ENCODE measurements at places on chromosomes 5 and 9.

GRCh38 chr5:78509884-78510769, 138.4 kb downstream of the LHFPL2 start:
- DNase-seq, result peak; percentile 28

DNA sequence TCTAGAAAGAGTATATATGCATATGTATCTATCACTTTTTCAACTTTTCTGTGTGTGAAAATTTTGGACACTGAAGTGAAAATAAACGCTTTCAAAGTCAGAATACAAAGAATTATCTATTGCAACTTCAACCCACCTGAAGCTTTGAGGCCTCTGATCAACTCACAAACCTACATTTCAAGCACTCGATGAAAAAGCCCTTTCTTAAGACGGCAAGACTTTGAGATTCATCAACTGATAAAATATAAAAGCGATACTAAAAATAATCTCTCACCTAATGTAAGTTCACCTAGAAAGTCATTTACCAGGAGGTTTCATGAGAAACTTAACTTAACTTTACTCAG, 1.2 kb downstream of the GOLPH3 start:
- DNase-seq, result no peak

DNA sequence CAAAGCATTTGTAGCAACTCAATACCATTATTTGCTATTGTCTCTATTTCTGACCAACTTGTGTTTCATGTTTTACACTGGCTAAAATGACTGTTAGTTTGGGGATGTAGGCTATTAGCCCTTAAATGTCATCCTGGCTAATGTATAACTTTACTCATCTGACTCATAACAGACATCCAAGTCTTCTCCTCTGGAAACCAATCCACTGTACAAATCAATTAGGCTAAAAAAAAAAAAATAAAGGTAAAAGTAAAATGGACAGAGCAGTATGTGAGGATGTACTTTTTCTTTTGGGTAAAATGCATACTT, 20.6 kb downstream of the MEGF9 start:
- DNase-seq, result no peak

GRCh38 chr5:83973925-83974815, 253.5 kb upstream of the HAPLN1 start:
- DNase-seq, result no peak

DNA sequence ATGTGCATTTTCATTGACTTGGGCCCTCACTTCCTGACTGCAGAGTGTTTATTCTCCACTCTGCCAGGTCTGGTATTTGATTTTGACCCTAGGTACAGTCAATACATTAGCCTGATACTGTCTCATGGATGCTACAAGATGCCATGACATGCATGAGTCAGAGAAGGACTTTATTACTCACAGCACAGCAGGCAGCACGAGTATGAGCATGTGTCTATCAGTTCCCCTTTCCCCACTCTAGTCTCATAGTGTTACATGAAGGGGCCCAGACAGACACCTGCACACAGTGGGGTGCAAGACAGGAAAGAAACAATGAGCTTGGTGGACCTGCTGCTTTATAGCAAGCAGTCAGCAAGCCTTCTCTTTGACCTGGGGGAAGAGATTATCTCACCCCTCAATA, 19.6 kb downstream of the ITGA2 start:
- no peak for DNase-seq

DNA sequence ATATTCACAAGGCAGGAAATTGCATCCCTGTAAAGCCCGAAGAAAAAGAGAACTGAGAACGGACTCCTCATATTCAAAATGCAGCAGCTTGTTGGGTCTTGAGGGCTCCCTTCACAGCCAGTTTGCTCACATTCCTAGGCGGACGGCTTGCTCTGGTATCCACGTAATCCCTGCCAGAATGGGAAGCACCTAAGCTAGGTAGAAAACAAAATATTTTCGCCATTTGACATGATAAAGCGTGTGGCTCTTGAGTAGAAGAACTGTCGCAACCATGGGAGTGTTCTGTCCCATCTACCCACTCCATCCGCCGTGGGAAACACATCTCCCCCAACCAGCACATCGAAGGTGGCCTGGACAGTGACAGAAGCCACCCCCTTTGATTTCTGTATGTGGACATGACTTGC, 183.1 kb downstream of the GAS1 start:
- DNase-seq, result no peak

DNA sequence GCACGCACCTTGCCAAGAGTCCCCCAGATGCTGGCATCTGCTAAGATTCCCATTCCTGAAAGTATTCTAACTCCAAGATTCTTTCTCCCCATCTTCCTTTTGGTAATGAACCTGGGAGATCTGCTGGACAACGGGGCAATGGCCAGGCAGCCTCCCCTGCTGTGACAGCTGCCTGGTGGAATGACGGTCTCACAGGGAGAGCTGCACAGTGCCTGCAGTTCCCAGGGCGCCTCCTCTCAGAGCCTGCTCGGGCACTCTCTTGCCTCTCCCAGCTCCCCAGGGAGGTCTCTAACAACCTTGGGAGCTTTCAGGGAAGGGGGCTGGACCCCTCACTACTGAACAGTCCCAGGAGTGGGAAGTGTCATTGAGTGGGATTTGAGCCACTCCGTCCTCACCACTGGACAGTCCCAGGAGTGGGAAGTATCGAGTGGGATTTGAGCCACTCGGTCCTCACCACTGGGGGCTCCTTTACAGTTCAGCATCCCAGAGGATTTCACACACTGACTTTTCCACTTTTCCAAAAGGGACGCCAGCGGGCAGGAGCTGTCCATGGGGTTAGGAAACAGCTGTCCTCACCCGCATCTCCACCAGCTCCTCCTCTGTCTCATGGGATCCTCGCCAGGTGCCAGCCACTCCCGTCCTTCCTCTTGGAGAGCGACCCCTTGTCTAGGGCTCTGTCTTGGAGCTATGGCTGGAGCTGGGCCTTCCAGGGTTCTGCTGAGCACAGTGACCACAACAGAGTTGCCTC, 65.7 kb downstream of the ADAMTS2 start:
- no peak for DNase-seq

GRCh38 chr9:136807281-136808074, at the start of gene RABL6:
TSS of gene RABL6 (plus strand) at chr9:136807948. CDS start at chr9:136808197, 249 bp downstream.
- no peak for DNase-seq

GRCh38 chr9:89359751-89360261, 41.5 kb downstream of the SECISBP2 start:
- no peak for DNase-seq

GRCh38 chr9:106682420-106682819, 180.5 kb upstream of the ZNF462 start:
- no peak for DNase-seq

DNA sequence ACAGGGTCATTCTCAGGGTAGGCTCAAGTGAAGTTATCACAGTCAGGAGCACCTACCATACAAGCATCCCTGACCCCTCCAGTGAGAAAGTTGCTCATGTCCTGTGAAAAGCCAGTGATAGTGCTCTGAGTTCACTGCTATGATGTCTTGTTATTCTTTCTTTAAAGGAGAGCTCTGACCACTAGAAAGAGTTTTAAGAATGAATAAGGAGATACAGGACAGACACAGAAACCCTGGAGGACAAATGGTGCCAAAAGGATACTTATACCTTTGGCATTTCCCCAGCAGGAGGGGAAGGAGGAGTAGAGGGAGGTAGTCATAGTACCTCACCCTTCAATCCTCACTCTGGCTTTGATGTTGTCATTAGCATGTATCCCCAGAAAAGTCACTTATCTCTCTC, 84.0 kb upstream of the AGXT2 start:
- DNase-seq, result no peak

GRCh38 chr9:34896112-34896511, 62.0 kb upstream of the PHF24 start:
- DNase-seq, result no peak

- no peak for DNase-seq
Measured at GRCh38 chr5:150625831-150626746, 14.4 kb upstream of the SYNPO start.

GRCh38 chr5:127492854-127493738, 24.3 kb upstream of the PRRC1 start:
- no peak for DNase-seq

GRCh38 chr5:171355302-171355724, 32.3 kb upstream of the NPM1 start:
- no peak for DNase-seq

- DNase-seq, result no peak
Measured at GRCh38 chr5:35195472-35195852, 34.8 kb downstream of the PRLR start.

DNA sequence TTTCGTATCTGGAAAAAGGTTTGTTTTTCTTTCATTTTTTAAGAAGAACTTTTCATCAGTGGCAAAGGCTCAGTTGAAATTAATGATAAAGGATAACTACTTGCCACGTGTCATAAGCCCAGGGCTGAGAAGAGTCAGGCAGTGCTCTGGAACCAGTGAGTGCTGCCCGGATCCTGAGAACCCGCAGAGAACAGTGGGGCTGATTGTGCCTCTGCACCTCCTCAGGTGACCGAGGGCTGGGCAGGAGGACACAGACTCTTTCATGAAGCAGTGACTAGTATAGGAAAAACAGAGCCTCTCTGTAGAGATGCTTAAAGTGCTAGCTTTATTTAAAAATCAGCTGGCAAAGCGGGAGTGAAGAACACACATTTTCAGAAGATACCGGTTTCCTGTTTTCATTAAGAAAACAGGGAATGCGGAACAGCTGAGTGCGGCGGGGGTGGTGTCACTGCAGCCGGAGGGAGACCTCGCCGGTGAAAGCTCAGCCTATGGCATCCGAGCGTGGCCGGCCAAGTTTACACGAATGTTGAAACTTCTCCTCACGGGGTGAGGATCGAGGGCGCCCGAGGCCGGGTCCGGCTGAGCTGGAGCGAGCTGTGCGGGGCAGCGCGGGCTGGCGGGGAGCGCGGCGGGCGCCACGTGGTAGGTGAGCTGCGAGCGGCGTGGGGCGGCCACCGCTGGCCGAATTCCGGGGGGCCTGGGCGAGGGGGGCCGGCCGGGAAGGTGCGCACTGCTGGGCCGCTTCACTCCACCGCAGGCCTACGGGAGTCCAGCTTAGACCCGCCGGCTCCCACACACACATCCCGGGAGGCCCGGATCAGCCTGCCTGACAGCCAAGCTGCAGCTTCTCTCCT, 134.7 kb upstream of the DMRT1 start:
- DNase-seq, result peak; percentile 46

- no peak for DNase-seq
Measured at GRCh38 chr5:163373436-163374084, 63.8 kb upstream of the CCNG1 start.

DNA sequence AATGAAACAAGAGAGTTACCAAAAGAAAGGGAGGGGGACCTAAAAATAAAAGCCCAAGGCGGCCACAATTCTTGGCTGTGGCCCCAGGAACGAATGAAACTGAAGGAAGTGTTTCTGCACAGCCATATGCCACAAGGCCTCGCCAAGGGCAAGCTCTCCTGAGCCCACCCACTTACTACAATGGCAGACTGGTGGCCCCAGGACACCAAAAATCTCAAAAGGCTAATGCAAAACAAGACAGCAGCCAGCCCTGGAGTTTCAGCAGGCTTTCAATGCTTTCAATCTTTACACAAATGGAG, 4.0 kb downstream of the CAMSAP1 start:
- DNase-seq, result no peak

- DNase-seq, result no peak
Measured at GRCh38 chr5:154197801-154198491, 7.4 kb downstream of the GALNT10 start.

DNA sequence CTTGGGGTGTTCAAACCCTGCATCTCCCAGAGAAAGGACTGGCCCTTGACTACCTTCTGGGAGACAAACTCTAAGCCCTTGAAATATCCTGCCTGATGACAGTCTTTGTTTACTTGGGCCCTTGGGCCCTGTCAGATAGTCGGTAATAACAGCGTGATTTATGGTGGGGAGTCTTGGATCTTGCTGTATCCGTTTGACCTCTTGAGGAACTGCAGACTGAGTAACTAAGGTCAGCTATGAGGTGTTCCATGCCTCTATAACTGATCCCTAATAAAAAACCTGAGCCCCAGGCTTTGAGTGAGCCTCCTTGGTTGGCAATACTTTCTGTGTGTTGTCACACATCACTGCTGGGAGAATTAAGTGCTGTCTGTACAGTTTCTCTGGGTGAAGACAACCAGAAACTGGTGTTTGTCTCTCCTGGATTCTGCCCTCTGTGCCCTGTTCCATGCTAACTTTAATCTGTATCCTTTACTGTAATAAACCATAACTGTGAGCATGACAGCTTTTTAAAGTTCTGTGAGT, 56.2 kb upstream of the ANKRD33B start:
- DNase-seq, result no peak

DNA sequence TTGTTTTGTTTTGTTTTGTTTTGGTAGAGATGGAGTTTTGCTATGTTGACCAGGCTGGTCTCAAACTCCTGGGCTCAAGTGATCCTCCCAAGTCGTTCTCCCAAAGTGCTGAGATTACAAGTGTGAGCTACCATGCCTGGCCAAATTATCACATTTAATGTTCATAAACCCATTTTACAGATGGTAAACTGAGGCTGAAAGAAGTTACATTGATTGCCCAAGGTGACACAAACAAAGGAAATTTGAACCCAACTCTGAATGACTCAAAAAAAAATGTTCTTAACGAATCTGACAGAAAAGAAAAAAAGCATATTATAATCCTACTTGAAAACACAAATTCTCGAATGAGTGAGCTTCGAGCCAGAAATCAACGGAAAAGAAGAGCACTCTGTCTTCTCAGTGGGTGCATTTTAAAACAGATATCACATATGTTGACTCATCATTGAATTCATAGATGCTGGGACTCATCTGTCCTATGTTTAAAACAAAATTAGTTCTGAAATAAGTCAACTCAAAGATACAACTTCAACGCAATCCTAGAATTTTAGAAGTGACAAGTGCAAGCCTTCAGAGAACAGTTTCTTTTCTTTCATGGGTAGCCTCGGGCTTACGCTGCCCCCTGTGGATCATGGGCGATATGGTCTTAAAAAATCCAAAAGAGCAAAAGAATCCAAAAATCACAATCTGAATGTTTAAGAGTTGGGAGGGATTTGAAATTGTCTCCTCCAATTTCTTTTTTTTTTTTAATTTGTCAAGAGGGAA, 28.4 kb downstream of the TIMD4 start:
- DNase-seq, result no peak

GRCh38 chr5:113776168-113776567, 262.7 kb downstream of the YTHDC2 start:
- DNase-seq, result no peak

DNA sequence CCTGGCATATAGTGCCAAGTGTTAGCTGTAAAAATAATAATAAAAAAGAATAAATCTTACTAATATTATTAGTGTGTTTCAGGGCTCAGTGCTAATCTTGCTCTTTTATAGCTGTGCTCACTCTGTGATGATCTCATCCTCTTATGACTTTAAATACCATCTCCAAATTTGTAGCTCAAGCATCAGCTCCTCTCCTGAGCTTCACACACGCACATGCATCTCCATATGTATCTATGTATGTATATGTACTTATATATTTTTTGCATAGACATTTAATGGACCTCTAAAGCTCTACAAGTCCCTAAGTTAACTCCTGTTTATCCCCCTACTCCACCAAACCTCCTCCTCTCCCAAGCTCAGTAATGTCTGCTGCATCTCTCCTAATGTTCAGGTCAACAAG, 170.8 kb upstream of the NR3C1 start:
- no peak for DNase-seq

DNA sequence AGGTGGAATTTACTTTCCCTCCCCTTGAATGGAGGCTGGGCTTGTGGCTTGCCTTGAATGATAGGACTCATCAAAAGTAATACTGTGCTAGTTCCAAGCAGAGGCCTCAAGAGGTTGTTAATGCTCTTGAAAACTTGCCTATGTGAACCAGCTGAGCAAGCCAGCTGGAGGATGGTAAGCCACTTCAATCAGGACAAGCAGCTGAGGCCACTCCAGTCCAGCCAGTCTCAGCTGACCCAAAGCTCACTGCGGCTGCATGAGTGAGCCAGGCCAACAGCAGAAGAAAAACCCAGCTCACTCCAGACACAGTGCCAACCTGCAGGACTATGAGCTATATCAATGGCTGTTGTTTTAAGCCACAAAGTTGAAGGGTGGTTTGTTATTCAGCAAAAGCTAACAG, 182.8 kb downstream of the MCTP1 start:
- DNase-seq, result no peak

- DNase-seq, result no peak
Measured at GRCh38 chr9:136160381-136160841, 41.7 kb upstream of the TMEM250 start.
